Nucleus accumbens (tissue), 56 donors: ENCODE measurements at places on chromosomes 1 and 21.

GRCh38 chr1:184379111-184379752 lies 7.6 kb upstream of the C1orf21 start:
- no peak for DNase-seq

- DNase-seq = no peak
Observed at GRCh38 chr1:20726118-20726911, 6.2 kb downstream of the SH2D5 start.

DNA sequence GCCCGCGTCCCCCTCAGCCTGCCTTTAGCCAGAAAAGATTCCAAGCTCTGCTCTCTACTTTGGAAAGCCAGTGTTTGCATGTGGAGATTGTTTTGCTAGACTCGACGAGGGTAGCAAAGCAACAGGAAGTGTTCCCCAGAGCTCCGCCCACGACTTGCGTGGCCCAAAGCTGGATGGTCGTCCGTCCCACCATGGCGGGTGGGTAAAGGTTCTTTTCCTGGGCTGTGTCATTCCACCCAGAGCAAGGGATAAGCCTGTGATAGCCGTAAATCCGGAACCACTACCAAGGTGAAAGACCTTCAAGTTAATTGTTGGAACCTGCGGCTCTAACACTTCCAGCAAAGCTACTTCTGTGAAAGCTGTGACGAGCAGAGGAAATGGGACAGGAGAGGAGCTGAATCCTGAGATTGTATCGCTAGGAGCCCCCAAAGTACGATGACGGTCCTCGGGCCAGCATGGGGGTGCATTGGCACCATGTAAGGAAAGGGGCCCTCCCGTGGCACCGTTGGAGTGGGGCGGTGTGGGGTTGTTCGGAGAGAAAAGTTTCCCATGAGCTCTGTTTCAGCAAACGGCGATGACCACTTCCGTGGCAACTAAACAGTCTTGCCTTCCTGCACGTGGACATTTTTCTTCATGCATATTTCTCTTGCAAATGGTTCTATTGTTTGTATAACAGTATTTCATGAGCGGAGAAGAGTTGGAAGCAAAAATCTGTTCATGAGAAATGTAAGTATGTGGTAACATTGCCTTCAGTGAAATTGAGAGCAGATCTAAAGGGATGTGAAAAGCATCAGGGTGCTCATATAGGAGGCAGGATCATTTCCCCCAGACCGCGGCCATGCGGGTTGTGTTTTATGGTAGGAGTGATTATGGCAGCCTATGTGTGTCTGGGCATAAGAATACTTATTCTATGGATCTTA lies 8.4 kb downstream of the MX2 start:
- DNase-seq = no peak

DNA sequence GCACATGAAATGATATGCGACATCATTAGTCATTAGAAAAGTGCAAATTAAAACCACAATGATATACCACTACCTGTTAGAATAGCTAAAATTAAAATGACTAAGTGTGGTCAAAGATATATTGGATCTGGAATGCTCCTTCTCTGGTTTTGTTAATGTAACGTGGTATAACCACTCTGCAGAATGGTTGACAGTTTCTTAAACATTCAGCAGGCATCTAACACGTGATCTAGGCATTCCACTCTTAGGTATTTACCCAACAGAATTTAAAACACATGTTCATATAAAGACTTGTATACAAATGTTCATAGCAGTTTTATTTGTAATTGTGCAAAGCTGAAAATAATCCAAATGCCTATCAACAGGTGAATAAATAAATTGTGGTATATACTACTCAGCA lies 165.0 kb upstream of the PLXNA2 start:
- DNase-seq = no peak

- no peak for DNase-seq
Observed at GRCh38 chr1:184595596-184595995, 159.1 kb downstream of the EDEM3 start.

- no peak for DNase-seq
Observed at GRCh38 chr1:234326497-234327366, 46.5 kb upstream of the COA6 start.

DNA sequence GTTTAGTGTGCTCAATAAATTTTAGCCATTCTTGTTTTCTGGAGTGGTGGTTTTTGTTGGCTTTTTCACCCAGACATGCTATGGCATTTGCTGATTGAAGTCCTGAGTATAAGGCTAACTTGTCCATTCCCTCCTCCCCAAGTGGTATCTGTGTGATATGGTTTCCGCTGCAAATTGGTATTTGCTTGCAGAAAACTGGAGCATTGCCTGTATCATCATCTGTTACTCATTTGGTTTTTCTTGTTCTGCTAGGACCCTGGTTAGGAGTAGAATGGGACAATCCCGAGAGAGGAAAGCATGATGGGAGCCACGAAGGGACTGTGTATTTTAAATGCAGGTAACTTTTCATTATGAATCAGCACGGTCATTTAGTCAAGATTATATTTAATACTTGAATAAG lies 34.0 kb downstream of the TBCE start:
- DNase-seq = no peak

DNA sequence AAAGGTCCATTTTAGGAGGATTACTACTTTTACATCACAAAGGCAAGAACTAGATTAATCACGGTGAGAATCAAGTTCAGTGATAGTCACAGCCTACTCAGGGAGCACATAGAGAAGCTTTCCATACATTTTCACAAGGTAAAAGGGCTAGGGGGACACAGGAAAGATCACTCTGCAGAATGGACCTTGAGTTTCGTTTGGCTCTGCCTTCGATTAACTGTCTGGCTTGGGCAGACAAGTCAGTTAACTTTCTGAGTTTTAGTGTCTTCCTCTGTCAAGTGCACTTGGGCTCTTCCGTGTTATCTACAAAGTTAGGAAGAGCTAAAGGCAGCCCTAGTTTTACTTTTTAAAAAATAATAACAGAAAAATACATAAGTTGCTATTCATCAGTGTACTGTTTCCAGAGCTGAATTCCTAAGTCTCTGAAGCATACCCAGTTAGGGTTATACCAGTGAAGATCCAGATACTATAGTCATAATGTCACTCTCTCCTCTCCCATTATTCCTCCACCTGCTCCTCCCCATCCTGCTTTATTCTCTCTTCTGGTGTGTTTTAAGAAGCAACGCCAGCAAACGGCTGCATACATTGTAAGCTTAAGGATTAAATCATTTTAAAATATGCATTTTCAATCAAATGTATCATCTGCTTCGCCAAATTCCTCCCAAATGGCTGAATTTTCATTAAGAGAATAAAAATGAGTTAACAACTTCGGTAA lies 1.7 kb downstream of the CEP170 start:
- no peak for DNase-seq
